Fibroblast of lung (primary cell): ENCODE measurements at places on chromosomes 3 and 15. TPM values are rescaled to one million over a fixed set of nuclear protein-coding genes. Genes with fewer than 3 reads are reported as not detected.

The PARL gene
- total RNA-seq, result 21.1 and 30.2 TPM in 2 replicates

The CLSTN2 gene
- total RNA-seq, result under 0.01 TPM in 2 replicates

The ARL14 gene
- not detected in 2 replicates for total RNA-seq

The KPNA1 gene
- total RNA-seq, result 21.3 and 23.9 TPM in 2 replicates

The CTDSPL gene
- 31.8 and 34.0 TPM in 2 replicates for total RNA-seq

The IGF2BP2 gene
- 26.2 and 46.1 TPM in 2 replicates for total RNA-seq

The CNTN6 gene
- not detected in 2 replicates for total RNA-seq

The ABI3BP gene
- 4.8 and 6.2 TPM in 2 replicates for total RNA-seq

The RGMA gene
- total RNA-seq, result 1.3 and 1.5 TPM in 2 replicates

The CD96 gene
- total RNA-seq, result under 0.01 TPM in 1 of 2 replicates, not detected in the other

The ZCWPW2 gene
- 1.0 and 1.7 TPM in 2 replicates for total RNA-seq

The RLBP1 gene
- not detected in 2 replicates for total RNA-seq

The STRA6 gene
- 0.17 TPM in 1 of 2 replicates, not detected in the other for total RNA-seq

The IMPG2 gene
- 0.33 and 0.51 TPM in 2 replicates for total RNA-seq

The MTFMT gene
- 17.0 and 17.5 TPM in 2 replicates for total RNA-seq

The SLC6A6 gene
- total RNA-seq, result 8.5 and 8.9 TPM in 2 replicates

The GPR176 gene
- total RNA-seq, result 79.6 and 179 TPM in 2 replicates

The ZBTB38 gene
- total RNA-seq, result 142 and 191 TPM in 2 replicates

The GDPGP1 gene
- total RNA-seq, result 6.2 and 9.7 TPM in 2 replicates

The SLC24A5 gene
- total RNA-seq, result not detected in 2 replicates

The SMCO1 gene
- not detected in 2 replicates for total RNA-seq

The ZNF80 gene
- not detected in 2 replicates for total RNA-seq

The SHC4 gene
- total RNA-seq, result 0.77 and 1.5 TPM in 2 replicates

The PP2D1 gene
- not detected in 2 replicates for total RNA-seq

The NR2E3 gene
- total RNA-seq, result 0.77 and 1.3 TPM in 2 replicates

The EXD1 gene
- total RNA-seq, result 0.17 TPM in 1 of 2 replicates, not detected in the other

The LSAMP gene
- 4.8 and 9.0 TPM in 2 replicates for total RNA-seq

The ALG1L2 gene
- total RNA-seq, result 0.50 TPM in 1 of 2 replicates, not detected in the other

The BCL2A1 gene
- total RNA-seq, result 5.9 and 8.9 TPM in 2 replicates

The LMAN1L gene
- total RNA-seq, result not detected in 2 replicates

The TMEM212 gene
- not detected in 2 replicates for total RNA-seq

The SI gene
- not detected in 2 replicates for total RNA-seq

The GOLGA8T gene
- total RNA-seq, result 0.17 and 0.26 TPM in 2 replicates

The SCG5 gene
- total RNA-seq, result 39.8 and 46.2 TPM in 2 replicates

The AP3B2 gene
- total RNA-seq, result 0.17 and 0.51 TPM in 2 replicates

The C3orf85 gene
- not detected in 2 replicates for total RNA-seq

The ARGFX gene
- not detected in 2 replicates for total RNA-seq

The ZKSCAN7 gene
- 8.5 and 13.2 TPM in 2 replicates for total RNA-seq

The PLSCR5 gene
- total RNA-seq, result not detected in 2 replicates

The WDR49 gene
- under 0.01 and 0.26 TPM in 2 replicates for total RNA-seq
